Stimulated activated CD8-positive, alpha-beta memory T cell treated with anti-CD3 and anti-CD28 coated beads, Interleukin-7, amount 100 ng/mL, for 48 hours (primary cell): ENCODE measurements at places on chromosomes 12 and 14.

DNA sequence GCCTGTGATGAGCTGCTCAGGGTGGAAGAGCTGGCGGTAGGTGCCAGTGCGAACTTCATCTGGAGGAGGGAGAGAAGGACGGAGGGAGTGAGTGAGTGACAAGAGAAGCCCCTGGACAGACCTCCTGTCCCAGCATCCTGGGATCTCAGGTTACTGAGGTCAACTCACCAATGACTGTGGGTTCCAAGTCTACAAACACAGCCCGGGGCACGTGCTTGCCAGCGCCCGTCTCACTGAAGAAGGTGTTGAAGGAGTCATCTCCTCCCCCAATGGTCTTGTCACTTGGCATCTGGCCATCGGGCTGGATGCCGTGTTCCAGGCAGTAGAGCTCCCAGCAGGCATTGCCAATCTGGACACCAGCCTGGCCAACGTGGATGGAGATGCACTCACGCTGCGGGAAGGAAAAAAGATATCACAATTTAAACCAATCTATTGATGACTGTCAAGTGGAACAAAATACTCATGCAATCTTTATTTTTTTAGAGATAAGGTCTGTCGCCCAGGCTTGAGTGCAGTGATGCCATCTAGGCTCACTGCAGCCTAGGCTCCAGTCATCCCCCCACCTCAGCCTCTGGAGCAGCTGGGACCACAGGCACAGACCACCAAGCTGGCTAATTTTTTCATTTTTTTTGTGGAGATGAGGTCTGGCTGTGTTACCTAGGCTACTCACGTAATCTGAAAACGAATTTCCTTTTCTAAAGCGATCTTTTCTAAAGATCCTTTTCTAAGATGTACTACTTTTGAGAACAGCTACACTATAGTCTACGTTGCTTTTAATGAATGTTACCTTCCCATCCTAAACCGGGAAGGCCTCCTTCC, 1.7 kb downstream of the TUBA1B start:
- DNase-seq, result no peak

- DNase-seq, result no peak
Observed at GRCh38 chr14:50551877-50552276, 8.1 kb upstream of the ATL1 start.

DNA sequence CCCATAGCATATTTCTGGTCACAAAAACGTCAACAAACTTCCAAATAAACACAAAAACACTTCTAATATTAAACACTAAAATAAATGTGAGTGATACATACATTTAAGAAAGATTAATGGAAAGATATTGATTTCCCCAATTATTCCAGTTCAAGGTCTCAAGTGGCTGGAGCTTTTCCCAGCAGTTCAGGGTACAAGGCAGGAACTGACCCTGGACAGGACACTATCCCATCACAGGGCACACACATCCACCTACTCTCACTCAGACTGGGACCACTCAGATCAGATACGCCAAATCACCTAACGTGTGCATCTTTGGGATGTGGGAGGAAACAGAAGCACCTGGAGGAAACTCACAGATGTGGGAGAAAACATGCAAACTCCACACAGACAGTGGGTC, 50.4 kb downstream of the GCH1 start:
- no peak for DNase-seq

DNA sequence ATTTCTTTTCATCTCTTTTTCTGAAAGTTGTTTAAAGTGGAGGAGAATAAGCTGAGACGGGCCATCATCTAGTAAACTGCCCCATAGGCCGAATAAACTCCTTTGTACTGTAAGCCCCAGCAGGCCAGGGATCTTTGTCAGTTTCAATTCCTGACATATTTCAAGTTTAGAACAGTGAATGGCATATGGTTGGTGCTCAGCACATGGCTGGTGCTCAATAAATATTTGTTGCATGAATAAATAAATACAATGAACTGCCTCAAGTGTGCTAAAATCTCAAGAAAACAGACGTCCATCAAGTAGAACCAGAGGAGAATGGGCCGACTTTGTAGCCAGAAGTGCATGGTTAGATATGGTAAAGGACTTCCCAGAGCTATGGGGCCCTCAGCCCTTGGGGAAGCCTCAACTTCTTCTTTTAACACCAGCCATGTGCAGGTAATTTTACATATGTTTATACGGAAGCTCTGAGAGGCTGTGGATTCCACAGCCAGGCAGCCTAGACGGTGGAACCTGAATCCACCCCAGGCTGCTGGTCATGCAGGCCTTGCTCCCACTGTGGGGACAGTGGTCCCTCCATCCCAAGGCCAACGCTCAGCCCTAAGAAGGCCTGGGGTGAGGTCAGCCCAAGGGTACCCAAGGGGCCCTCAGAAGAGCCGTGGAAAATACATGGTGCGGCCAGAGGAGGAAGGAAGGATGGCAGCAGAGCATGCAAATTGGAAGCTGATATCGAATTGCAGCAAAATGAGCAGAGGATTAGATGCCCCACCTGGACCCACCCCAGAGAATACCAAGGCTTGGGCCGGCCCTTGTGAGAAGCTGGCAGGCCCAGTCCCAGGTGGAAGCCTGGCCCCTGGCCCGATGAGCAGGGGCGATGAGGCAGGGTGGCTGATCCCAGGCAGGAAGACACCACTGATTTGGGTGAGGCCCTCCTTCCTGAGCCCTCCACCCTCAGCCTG, 8.7 kb upstream of the AQP2 start:
- DNase-seq, result no peak

GRCh38 chr14:85535991-85536832, 6.3 kb downstream of the FLRT2 start:
- DNase-seq, result no peak

GRCh38 chr12:13945236-13945635, 36.2 kb downstream of the GRIN2B start:
- no peak for DNase-seq

DNA sequence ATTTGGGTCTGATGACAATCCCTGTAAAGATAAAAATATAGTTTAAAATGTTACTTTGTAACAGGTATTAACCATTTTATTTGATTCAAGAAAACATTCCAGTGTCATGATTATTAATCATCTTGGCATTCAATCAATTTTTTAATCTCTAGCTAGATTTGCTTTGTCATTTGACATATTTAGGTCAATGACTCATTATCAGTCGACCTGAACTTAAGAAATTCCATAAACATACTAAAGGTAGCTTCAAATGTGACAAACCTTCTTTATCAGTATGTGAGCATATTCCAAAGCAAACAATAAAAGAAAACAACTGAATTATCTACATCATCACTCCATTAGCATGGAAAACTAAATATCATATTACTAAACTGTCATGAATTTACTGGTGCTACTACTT, 50.8 kb upstream of the CDKL1 start:
- DNase-seq, result no peak

- no peak for DNase-seq
Observed at GRCh38 chr12:10408842-10409241, 715 bp downstream of the KLRC4 start.
